ENCODE measurements at places on chromosomes 4 and X.

- DNase-seq, result no peak
- no peak overlapping the region for H3K4me3 ChIP-seq
- no peak overlapping the region for H3K27ac ChIP-seq
- H3K36me3 ChIP-seq, result peaks cover 22% of the 10 kb centered on the region
Observed at GRCh38 chr4:1295405-1296055, 5.8 kb downstream of the MAEA start.

GRCh38 chr4:79083406-79084010, 144.3 kb upstream of the PAQR3 start:
- no peaks in the 10 kb centered on the region for H3K36me3 ChIP-seq
- H3K4me1 ChIP-seq, result no peaks in the 10 kb centered on the region
- H3K27me3 ChIP-seq, result no peaks in the 10 kb centered on the region
- no peak overlapping the region for H3K4me3 ChIP-seq

DNA sequence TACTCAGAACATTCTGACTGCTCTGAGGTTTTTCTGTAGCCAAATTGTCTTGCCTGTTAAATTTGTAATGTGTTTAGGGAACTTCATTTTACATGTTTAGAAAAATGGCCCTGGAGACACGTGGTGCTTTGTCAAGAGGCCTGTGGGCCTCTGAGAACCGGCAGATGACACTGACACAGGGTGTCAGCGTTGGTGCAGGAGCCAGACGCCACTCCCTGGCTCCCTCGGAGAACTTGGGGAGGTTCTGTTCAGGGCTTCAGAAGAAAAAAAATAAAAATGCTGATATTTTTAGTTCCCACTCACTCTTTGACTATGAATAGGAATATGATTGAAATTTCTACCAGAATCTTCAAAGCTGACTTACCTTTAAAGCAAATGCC, 190.9 kb upstream of the GATB start:
- H3K27ac ChIP-seq, result no peak overlapping the region
- H3K4me1 ChIP-seq, result no peaks in the 10 kb centered on the region
- no peak overlapping the region for H3K4me3 ChIP-seq
- no peaks in the 10 kb centered on the region for H3K27me3 ChIP-seq
- no peak for DNase-seq

- no peak for DNase-seq
- no peaks in the 10 kb centered on the region for H3K4me1 ChIP-seq
- H3K27ac ChIP-seq, result no peak overlapping the region
- peaks cover 33% of the 10 kb centered on the region for H3K27me3 ChIP-seq
- no peaks in the 10 kb centered on the region for H3K36me3 ChIP-seq
- no peak overlapping the region for H3K4me3 ChIP-seq
Observed at GRCh38 chr4:185524888-185525863, 10.1 kb downstream of the PDLIM3 start.

DNA sequence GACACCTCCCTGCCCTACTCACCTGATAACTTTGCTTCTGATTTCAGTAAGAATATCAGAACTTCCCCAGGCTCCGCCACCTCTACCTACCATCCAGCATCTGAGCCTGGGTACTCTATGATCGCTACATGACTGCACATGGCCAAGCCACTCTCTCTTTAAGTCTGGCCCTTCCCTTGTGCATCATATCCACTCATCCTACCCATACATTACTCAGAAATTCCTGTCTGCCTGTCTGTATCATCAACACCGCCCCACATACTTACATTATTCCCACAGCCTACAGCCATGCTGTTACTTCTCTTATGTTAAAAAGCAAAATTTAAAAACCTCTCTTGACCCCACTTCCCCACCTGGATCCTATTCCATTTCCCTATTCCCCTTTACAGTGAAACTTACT, 84.7 kb downstream of the SCD5 start:
- peaks cover 5% of the 10 kb centered on the region for H3K27me3 ChIP-seq
- H3K4me3 ChIP-seq, result no peak overlapping the region
- H3K27ac ChIP-seq, result no peak overlapping the region
- no peaks in the 10 kb centered on the region for H3K4me1 ChIP-seq

DNA sequence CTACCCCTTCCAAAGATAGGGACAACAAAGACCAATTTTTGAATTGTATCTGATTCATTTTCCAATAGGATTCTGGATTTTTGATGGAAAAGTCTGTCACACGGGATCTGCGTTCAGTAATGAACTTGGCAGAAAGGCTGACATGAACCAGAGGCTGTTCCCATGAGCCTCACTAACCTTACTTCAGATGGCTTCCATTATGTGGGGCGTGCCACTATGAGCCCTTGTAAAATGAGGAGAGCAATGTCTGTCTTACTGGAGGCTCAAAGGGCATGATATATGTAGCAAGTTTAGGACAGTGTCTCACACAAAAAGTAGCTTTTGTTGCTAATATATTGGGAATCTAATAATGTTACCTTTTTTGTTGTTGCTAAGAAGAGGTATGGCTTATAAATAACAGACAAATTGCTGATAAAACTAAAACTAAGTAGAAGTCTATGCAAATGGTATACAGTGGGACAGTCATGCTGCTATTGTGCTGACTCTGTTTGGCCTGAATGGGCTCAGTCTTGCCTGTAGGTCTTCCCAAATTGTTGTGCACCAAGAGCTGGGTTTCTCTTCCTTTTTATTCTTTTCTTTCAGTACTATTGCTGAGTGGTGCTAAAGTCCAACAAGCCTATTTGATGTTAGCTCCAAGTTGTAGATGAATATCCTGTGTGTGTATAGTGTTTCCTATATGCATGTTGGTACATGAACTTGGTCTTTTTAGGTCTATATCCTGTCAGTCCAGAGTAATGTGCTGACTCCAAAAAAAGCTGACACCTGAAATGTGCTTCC, 132.1 kb downstream of the SPRY1 start:
- DNase-seq, result no peak
- H3K4me1 ChIP-seq, result peaks cover 3% of the 10 kb centered on the region
- H3K36me3 ChIP-seq, result no peaks in the 10 kb centered on the region
- H3K27me3 ChIP-seq, result peaks cover 2% of the 10 kb centered on the region
- no peak overlapping the region for H3K4me3 ChIP-seq
- H3K27ac ChIP-seq, result no peak overlapping the region

DNA sequence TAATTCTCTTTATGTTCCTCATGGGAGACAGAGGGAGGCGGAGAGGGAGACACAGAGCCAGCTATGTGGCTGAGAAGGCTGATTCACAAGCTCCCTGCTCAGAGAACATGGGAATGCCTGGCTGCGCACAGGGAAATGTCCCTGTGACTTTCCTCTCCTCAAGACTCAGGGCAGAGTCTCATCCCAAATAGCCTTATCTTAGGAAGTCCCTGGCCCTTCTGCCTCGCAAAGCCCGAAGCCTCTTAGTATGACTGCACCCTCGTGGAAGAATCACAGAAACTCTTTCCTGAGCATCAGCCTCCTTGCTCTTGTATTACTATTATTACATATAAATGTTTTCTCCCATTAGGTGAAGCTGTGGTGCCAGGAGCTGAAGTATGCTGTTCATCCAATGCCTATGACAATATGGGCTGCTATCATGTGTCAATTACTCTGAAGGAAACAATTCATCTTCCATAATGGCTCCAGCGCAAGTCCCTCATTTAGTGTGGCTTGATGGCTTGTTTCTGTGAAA, 230.5 kb downstream of the MGST2 start:
- no peak overlapping the region for H3K27ac ChIP-seq
- no peaks in the 10 kb centered on the region for H3K36me3 ChIP-seq
- H3K4me1 ChIP-seq, result peaks cover 5% of the 10 kb centered on the region
- no peaks in the 10 kb centered on the region for H3K27me3 ChIP-seq
- DNase-seq, result no peak
